Stimulated activated CD8-positive, alpha-beta memory T cell treated with anti-CD3 and anti-CD28 coated beads, Interleukin-15, amount 100 ng/mL, for 24 hours (primary cell): ENCODE measurements at places on chromosomes 5 and 9.

GRCh38 chr9:98078895-98079294, 22.4 kb downstream of the NANS start:
- DNase-seq = no peak

DNA sequence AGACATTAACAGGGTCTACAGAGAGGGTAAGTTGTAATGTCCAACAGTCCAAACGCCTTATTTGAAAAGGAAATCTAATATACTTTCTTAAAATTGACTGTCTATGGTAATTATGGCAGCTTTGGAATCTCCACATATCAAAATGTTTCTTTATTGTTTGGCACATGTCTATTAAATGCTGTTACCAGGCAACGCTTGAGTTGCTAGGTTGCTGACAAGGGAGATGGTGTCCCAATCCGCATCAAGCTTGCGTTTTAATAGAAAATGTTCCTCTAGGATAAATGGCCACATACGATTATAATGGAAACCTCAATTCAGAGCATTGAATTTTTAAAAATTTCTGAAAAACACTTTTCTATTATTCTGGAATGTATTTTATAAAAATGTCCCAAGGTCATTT, 9.2 kb downstream of the ANXA1 start:
- DNase-seq = no peak

GRCh38 chr5:169430671-169431070, 129.7 kb upstream of the SLIT3 start:
- DNase-seq = no peak

GRCh38 chr5:64147849-64148441, 17.7 kb upstream of the RNF180 start:
- DNase-seq = no peak
